ENCODE measurements at places on chromosomes 1 and 21.

- no peak for DNase-seq
Observed at GRCh38 chr1:20233394-20233793, 47.1 kb upstream of the PLA2G2C start.

GRCh38 chr1:151819976-151820623 is 11.5 kb downstream of the RORC start:
- peak; percentile 72 for DNase-seq

DNA sequence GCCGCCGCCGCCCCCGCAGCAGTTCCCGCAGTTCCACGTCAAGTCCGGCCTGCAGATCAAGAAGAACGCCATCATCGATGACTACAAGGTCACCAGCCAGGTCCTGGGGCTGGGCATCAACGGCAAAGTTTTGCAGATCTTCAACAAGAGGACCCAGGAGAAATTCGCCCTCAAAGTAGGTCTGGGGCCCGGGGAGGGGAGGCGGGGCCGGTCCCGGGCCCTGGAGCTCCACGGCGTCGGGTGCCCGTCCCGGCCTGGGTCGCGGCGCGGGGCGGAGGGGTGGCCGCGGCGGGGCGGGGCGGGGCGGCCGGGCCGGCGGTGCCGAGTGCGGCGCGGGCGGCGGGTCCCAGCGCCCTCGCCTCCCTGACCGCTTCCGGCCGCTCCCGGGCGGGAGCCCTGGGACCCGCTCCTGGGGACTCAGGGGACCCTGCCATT is 646 bp downstream of the MAPKAPK2 start:
- peak; percentile 46 for DNase-seq

DNA sequence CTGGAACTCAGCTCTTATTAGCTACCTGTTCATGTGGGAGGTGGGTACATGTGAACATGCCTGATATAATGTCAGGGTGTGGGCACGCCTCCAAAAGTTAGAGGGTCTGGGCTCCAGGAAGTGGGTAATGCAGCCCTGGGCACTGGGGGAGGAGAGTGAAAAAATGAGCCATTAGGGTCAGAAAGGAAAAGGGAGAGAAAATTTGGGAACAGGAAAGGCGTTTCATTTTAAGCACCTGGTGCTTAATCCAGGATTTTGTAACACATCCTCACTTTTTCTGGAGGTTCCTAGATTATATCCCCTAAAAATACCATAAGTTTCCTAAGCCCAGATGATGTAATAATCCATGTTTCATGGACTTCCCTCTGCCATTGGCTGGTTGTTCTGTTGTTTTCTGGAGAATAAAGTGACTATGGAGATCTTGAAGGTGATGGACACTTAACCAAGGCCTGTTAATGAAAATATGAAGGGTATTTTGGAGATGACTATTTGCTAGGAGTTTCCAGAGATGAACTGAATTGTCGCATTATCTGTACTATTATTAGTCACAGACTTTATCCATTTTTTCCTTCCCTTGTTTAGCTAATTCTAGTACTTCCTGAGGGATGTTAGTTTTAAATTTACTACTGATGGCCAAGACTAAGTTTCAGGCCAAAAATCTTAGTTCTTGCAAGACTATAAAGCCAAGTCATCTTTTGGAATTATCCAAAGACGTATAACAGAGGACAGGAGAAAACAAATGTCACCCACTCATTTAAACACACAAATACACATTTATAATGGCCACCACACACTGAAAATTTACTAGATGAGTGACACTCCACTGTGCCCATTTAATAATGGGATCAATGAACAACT is 24.4 kb upstream of the TARBP1 start:
- DNase-seq: no peak

GRCh38 chr1:84582802-84583587 is 8.8 kb upstream of the CTBS start:
- DNase-seq: no peak

DNA sequence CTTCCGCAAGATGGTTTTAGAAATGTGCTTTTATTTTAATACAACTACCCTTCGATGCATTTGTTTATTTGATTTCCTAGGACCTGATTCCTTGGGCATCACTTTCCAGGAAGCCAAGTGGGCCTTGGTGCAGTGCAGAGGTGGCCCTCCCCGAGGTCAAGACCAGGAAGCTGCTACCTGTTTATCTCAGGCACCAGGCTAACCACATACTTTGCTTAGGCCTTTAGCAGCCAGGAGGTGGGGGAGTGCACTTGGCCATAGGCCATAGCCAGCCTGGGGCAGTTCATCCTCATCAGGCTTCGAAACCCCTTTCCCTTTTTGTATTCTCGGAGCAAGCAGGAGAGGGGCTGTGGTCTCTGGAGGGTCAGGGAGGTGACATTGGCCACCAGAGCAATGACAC is 45.4 kb downstream of the SMYD2 start:
- no peak for DNase-seq

- no peak for DNase-seq
Observed at GRCh38 chr1:53688381-53689102, 50.4 kb downstream of the GLIS1 start.

Data from stimulated activated CD4-positive, alpha-beta T cell treated with anti-CD3 and anti-CD28 coated beads, Interleukin-1b, Interleukin-23, amount 100 ng/mL, for 48 hours (primary cell).